K562 (cell line): ENCODE measurements at places on chromosomes 13 and 19. TPM values are rescaled to one million over a fixed set of nuclear protein-coding genes. Genes with fewer than 3 reads are reported as not detected.
A peak's percentile ranks its signal among the peaks of the same experiment; 100 is the strongest.

- DNase-seq, result no peak
Observed at GRCh38 chr13:59384154-59384553, 779.6 kb downstream of the DIAPH3 start.

DNA sequence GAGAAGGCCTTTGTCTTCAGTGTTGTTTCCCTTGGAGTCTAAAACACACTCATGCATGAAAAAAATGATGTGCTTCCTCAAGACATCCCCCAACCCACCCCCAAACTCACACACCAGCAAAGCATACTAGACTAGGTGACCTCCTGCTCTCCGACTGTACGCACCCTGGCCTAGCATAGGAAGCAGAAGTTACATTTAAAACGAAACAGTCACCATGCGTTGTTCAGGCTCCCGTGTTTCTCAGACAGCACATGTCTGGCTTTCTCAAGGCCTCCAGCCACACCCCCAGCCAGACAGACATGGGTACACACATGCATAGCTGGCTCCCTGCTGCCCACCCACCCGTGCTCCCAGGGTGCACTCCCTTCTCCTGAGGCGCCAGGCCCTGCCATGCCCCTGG lies 28.7 kb upstream of the C1QTNF9 start:
- DNase-seq, result no peak

GRCh38 chr13:28046981-28047380 lies 53.4 kb downstream of the FLT3 start:
- no peak for DNase-seq

DNA sequence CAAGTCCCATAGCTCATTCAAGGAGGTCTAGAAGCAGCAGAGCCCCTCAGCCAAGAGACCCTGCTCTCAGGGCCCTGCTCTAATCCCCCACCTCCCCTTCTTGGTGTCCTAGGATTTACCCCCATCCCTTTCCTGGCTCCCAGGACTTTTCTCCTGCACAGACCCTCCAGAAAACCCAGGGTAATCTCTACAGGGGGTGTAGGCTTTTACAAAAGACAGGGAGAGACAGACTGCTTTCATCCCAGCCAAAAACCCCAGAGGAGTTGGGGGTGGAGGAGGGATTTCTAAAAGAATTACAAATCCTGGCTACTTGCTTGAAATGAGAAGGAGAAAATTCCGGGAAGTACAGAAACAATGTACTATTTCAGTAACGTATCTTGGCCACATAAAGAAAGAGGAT lies 133.3 kb downstream of the TNFSF13B start:
- DNase-seq, result no peak

DNA sequence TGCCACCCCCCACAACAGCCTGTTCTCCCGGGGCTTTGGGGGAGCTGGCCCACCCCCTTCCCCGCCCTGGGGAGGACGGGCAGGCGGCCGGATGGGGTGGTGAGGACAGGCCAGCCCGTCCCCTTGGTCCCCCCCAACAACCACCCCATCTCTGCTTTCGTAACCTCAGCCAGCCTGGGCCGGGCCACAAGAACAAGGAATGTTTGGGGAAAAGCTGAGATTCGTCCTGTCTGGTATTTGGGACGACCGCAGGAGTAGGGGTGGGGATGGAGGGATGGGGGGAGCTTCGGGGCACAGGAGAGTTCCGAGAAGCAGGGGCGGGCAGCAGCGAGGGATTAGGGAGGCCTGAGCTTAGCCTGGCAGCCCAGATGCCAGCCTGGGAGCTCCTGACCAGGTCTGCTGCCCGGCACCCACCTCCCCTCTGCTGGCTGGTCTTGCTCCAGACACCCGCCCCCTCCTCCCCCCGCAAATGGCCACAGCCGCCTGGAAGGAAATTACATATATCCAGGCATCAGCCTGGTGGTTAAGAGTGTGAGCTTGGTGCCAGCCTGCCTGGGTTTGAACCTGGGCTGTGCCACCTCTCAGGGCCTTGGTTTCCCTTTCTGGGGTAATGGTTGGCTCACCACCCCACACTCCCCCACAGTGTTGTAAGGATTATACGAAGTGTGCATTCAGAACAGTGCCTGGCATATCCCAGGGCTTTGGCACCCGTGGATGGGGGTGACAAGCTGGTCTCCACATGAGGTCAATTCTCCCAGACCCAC lies at the start of gene PODNL1:
Gene PODNL1, minus strand, starts transcription at position 117 of the 764 bp plus-strand sequence. CDS start 236 bp downstream, outside the sequence.
- DNase-seq, result no peak

DNA sequence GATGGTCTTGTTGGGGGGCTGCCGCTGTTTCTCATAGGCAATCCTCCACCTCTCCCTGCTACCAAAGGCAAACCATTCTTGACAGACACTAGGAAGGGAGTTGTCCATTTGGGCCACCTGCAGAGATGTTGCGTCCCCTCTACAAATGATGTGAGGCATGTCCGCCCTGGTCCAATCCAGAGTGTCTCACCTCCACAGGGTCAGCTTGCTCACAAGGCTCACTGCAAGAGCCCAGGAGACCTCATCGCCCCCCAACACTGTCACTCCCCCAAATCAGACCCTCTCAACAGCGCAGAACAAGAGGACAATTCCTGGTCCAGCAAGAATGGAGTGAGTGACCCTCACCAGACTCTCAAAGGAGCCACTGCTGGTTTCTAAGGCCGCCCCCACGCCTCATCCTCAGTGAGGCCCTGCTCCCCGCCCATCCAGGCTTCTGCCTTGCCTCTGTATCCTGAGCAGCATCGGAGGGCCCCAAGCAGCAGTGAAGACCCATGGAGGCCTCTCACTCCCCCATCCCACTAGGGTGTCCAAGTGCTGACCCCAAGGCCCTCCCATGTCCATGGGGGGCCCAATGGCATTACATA lies 6.5 kb downstream of the HNRNPL start:
- DNase-seq, result peak; percentile 2

DNA sequence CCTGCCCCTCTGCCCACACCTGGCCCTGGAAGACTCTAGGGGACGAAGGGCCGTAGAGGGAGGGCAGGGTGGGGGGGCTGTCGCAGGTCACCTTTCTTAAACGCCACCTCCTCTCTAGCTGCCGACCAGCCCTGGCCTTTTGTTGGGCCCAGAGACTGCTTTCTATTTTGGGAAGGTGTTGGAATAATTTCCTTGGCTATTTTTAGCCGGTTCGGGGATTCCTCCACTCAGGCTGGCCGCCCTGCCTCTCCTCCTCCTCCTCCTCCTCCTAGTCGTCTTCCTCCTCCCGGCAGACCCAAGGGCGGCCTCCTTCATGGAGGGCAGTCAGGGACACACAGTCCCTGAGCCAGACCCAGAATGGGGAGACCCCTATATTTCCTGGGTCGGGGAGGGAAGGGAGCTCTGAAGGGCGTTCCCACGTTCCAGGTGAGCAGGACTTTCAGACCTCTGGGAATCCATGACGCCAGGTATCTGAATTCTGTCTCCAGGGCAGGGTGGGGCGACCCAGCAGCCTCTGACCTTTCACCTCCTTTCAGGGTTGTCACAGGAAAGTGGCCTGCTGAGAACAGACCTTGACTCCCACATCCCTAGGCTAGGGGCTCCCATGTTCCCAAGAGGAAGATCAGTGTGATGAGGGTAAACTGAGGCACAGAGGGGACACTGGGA lies 19.9 kb downstream of the GADD45B start:
- DNase-seq, result no peak

DNA sequence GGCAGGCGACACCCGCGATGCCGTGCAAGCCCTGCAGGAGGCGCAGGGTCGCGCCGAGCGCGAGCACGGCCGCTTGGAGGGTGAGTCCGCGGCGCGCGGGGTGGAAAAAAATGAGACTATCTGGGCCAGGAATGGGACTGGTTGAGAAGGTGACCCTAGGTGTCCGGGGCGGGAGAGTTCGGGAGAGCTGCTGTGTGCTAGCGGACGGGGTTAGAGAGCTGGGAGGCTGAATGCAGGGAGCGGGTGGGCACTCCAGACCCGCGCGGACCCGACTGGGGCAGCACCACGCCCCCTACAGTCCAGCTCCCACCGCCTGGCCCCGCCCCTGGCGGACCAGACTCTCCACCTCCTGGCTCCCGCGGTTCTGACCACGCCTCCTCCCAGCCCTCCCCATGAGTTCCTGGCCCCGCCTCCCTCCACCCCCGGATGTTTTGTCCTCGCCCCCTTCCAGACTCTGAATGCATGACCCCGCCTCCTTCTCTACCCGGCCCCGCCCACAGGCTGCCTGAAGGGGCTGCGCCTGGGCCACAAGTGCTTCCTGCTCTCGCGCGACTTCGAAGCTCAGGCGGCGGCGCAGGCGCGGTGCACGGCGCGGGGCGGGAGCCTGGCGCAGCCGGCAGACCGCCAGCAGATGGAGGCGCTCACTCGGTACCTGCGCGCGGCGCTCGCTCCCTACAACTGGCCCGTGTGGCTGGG lies 1.5 kb downstream of the CLEC11A start:
- peak; percentile 98 for DNase-seq

The NLRP9 gene
- not detected in 2 replicates for polyA plus RNA-seq

The LGALS14 gene
- polyA plus RNA-seq, result not detected in 2 replicates

The ZNF414 gene
- 15.6 and 16.0 TPM in 2 replicates for polyA plus RNA-seq

The GPR183 gene
- 1.9 and 2.5 TPM in 2 replicates for polyA plus RNA-seq
